ENCODE measurements at places on chromosomes 7 and 10.

- DNase-seq, result no peak
These were observed 41.7 kb downstream of the AKR1E2 start for GRCh38 chr10:4867520-4868356.

DNA sequence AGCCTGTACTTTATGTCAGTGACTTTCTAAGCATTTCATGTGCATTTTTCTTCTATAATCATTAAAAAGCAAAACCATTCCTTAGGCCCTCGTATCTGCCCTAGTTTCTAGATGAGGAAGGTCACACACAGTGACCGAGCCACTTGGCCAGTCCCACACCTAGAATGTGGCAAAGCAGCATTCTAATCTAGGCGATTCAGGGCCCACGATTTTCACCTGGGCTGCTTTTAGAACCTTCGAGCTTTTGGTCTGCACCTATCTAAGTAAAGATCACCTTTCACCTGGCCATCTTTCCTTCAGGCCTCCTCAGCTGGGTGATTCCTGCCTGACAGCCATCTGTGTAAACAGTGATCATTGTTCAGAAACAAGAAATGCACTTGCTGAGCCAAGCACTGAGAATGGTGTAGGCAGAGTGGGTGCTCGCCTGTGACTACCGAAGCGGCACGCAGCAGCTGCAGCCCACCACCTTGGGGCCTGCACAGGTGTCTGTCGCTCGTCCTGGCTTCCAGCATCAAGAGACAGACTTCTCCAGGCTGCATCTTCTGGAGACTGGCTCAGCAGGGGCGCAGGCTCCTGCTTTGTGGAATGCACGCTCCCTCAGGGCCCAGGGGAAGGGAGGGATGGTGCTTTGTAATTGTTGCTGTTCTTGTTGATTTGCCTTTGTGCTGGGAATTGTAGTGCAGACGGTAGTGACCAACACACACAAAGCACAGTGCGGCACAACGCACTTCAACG, 149.0 kb upstream of the INSYN2A start:
- no peak for DNase-seq

DNA sequence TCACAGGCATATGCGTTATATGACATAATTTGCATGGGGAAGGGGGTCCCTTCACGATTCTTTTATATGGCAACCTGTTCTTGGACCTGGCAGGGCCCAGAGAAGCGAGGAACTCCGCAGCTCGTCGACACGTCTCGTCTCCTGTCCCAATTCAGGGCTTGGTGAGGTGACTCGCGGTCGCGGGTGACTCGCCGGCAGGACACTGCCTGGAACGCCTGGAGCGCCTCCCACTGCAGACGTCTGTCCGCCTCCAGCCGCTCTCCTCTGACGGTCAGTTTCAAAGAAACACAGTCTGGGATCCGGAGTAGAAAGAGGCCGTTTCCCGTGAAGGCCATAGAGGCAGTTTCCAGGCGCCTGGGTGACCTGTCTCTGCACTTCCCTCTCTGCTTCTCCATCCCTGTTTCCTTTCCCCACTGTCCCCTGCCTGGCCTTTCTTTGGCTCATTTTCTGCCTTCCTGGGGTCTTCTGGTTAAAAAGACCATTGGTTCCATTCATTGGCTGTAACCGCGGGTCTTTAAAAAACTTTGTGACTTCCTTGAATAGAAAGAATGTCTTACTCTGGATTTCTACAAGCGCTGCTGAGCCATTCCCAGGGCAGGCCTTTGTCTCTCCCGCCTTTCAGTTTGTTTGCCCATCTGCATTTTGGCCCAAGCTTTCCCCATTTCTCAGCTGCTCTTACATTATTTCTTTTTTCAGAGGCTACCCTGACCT, 1.2 kb downstream of the UPP1 start:
- no peak for DNase-seq

DNA sequence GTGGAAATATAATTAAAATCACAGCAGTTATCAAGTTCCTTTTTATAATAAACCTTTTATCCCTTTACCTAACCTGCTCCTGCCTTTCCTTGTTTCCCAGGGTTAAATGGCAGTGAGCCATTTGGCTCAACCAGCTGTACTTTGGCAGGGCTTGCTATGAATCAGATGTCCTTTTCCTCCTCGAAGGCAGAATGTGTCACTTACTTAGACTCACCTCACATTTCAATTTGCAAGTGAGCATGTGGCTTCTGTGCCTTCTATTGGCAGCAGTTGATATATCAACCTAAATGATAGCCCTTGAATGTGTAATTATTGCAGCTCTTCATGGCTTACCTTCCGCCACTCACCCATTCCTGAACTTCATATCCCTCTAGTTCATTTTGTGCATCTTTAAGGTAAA, 301.7 kb downstream of the CSTF2T start:
- DNase-seq, result peak; percentile 9

- DNase-seq, result no peak
These were observed 274.0 kb downstream of the FRMD4A start for GRCh38 chr10:14056610-14057332.

GRCh38 chr7:70937424-70937823, 194.5 kb upstream of the GALNT17 start:
- DNase-seq, result no peak

- DNase-seq, result no peak
These were observed 63.0 kb downstream of the CUL1 start for GRCh38 chr7:148761499-148762278.

DNA sequence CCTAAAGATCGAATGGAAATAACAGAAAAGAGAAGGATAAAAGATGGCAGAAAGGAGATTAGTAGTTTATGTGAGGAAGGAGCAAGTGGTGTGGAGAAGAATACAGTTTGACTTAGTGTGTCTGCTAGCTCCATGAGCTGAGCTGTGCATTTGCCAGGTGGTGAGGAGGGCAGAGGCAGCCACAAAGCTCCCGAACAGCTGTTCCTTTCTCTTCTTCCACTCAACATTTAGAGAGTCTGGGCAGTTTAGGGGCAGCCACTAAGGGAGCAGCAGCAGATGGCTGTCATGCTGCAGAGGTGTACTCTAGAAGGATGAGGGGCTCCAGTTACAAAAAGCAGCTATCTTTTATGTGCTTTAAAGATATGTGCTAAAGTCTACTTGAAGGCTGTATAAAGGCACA, 674.4 kb downstream of the GRM8 start:
- DNase-seq, result no peak

GRCh38 chr7:127946111-127946510, 85.1 kb downstream of the LRRC4 start:
- no peak for DNase-seq

DNA sequence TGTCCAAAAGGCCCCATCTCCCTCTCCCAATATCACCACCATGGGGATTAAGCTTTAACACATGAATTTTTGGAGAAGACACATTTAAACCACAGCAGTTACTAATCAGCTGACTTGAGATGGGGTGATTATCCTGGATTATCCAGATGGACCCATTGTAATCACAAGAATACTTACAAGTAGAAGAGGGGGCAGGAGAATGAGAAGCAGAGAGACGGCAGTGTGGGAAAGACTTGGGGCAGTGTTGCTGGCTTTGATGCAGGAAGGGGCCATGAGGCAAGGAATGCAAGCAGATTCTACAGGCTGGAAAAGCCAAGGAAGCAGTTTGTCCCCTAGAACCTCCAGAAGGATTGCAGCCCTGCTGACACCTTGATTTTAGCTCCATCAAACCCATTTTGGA, 30.7 kb upstream of the INMT start:
- DNase-seq, result no peak

- no peak for DNase-seq
These were observed 207.1 kb upstream of the GHITM start for GRCh38 chr10:83932245-83932644.
